T-helper 1 cell (primary cell): ENCODE measurements at places on chromosomes 2 and 18.
A peak's percentile ranks its signal among the peaks of the same experiment; 100 is the strongest.

DNA sequence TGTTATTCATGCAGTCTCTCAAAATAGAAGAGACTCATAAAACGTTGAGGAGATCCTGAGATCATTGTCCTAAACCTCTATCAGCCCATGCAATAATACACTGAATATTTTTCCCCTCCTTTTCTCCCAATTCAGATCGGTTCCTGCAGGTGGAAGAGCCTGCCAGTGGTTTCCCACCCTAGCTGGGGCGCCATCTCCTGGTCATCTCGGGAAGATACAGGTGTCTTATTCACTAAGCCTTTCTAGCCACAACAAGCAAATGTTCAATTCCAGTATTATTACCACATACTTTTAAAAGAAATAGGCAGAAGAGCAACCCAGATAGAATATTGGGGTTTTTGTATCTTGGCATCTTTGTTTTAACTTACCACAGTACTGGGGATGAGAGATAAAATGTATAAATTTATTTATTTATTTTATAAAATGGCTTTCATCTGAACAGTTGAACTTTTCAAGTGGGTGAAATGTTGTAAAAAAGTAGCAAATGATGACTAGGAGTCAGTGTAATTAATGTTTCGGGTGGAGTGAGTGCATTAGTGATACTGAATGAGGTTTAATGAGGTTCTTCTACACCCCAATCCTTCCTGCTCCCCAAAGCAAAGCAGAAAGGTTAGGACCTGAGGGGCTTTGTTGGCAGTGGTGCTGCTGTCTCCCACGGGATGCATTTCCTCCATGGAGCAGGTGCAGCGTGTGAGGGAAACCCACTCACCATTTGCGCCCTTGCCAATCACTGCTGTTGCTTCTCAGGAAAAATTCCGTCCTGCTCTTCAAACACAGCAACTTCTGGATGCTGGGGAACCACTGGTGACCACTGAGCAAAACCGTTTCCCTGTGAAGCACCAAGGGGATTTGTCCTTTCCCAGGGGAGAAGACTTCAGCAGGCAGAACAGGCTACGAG, 147.1 kb upstream of the FHL2 start:
- DNase-seq: peak; percentile 30

GRCh38 chr2:235300368-235301201, 193.3 kb upstream of the AGAP1 start:
- no peak for DNase-seq

- no peak for DNase-seq
Measured at GRCh38 chr2:68807821-68808266, 63.4 kb downstream of the BMP10 start.

- DNase-seq: no peak
Measured at GRCh38 chr2:235149240-235149659, 197.4 kb downstream of the SH3BP4 start.

DNA sequence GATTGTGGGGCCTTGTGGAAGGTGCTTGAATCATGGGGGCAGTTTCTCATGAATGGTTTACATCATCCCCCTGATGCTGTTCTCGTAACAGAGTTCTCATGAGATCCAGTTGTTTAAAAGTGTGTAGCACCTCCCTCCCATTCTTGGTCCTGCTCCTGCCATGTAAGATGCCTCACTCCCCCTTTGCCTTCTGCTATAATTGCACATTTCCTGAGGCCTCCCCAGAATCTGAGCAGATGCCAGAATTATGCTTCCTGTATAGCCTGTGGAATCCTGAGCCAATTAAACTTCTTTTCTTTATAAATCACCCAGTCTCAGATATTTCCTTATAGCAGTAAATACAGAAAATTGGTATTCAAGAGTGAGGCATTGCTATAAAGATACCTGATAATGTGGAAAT, 15.6 kb upstream of the WDR75 start:
- no peak for DNase-seq

GRCh38 chr2:139605668-139606067, 825.5 kb upstream of the NXPH2 start:
- DNase-seq: no peak

GRCh38 chr2:5740817-5741216, 48.6 kb downstream of the SOX11 start:
- no peak for DNase-seq

GRCh38 chr2:21096458-21096857, 27.3 kb upstream of the TDRD15 start:
- DNase-seq: no peak

- no peak for DNase-seq
Measured at GRCh38 chr2:12742891-12743290, 26.2 kb downstream of the TRIB2 start.

DNA sequence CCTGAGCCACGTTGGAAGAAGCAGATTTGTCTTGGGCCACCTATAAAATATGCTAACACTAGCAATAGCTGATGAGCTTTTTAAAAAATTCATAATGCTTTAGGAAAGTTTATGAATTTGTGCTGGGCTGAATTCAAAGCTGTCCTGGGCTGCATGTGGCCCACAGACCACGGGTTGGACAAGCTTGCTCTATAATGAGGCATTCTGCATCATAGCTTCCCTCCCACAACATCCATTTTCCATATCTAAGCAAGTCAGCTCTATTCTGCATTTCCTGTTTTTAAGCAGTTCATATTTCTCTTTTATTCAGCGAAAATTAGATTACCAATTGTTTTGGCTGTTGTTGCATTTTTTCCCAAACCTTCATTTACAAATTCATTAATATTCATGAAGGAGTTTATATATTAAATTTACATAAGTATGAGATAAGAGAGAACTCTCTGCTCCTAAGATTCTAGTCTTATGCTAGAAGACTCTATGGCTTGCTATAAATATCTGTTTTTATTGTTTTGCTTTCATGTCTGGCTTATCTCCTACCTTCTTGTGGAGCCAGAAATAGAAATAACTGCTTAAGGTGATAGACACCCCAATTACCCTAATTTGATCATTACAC, 114.5 kb upstream of the HNRNPA3 start:
- DNase-seq: no peak

DNA sequence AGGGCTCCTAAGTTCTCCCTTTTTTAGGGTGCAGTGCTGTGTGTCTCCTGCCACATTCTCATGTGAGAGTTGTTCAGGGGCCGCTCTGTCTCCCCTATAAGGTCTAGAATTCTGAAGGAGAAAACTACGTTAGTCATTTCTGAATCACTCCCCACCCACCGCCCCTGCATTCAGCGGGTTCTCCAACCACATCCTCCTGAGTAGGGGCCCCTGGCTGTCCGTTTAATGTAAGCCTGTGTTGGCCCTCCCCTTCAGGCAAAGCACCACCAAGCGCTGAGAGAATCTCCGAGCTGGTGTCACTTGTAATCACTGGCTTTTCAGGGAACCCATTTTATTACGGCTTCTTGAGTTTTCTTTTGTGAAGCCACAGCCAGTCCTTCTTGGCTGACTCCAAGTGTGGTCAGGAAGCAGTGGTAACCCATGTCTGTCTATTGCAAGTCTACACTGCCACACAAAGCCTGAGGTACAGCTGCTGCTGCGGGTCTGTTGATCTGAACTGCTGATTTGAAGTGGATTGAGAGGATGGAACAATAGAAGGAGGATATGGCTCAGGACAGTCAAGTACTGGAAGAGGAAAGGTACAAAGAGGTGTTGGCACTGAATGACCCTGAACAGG, 16.9 kb downstream of the LCT start:
- DNase-seq: no peak
